ENCODE measurements at places on chromosomes 2 and 18.

- DNase-seq = no peak
These were observed 585 bp upstream of the MOB1A start for GRCh38 chr2:74179063-74179865.

- no peak for DNase-seq
These were observed 231.9 kb downstream of the ZRANB3 start for GRCh38 chr2:135299165-135299564.

- DNase-seq = no peak
These were observed 771.7 kb downstream of the CPS1 start for GRCh38 chr2:211328126-211328525.

GRCh38 chr2:189848276-189848675, 64.0 kb downstream of the PMS1 start:
- peak; percentile 52 for DNase-seq

GRCh38 chr2:18980786-18981430, 377.5 kb downstream of the OSR1 start:
- DNase-seq = peak; percentile 36

DNA sequence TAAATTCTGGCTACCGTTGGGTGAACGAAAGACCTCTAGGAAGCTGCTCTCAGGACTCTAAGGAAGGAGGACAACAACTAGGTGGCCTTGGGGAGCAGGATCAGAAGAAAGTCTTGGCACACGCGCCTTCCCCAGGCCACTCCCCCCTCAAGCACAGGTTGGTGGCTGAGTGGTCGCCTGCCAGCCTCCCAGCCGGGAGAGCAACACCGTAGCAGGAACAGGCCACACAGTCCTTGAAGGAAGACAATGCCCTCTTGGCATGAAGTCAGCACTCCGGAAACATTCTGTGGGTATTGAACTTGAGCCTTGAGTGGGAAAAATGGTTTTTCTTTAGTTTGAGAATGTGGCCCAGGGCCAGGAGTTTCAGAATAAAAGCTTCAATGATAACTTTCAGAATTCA, 87.4 kb upstream of the AGAP1 start:
- no peak for DNase-seq

DNA sequence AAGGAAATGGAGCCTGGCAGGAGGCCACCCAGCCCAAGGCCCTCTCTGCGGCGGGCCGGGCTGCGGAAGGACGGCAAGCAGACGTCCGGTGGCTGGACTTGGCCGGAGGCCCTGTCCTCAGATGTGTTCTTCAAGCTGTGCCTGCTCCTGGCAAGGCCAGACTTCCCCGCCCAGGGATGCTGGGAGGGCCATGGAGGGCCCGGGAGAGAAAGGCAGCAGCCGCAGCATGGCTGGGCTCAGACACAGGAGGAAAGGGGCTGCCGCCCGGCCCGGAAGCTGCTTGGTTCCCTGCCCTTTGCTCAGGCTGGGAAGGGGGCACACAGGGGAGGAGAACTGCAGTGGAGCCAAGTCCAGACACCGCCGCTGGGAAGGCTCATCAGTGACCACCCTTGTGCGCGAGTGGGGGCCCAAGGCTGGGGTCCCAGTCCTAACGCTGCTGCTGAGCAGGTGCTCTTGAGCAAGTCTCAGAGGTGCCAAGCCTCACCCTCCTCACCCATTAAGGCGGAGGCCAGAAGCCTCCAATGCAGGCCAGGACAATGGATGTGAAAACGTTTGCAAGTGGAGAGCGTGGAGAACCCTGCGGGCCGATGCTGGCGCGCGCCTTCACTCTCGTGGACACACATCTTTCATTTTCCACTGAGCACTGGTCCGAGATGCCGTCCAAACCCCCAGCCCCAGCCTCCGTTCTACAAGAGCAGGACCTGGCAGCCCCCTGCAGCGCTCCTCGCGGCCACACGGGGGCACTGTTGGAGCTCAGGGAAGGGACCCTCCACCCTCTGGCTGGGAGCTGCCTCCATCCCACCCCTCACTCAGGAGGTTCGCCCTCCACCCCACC, 7.9 kb downstream of the CROCC2 start:
- DNase-seq = peak; percentile 44

- peak; percentile 75 for DNase-seq
These were observed 150.6 kb downstream of the RTN4 start for GRCh38 chr2:54899576-54900200.

DNA sequence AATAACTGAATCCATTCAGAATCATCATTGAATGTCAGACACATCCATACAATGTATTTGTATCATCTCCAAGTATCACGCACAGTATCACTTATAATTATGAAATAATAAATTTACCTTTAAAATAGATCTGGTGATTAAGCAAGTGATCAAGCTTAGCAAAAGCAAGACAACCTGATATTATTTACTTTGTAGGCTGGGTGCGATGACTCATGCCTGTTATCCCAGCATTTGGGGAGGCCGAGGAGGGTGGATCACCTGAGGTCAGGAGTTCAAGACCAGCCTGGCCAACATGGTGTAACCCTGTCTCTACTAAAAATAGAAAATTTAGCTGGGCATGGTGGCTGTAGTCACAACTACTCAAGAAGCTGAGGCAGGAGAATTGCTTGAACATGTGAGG, 421.0 kb upstream of the NETO1 start:
- DNase-seq = no peak

DNA sequence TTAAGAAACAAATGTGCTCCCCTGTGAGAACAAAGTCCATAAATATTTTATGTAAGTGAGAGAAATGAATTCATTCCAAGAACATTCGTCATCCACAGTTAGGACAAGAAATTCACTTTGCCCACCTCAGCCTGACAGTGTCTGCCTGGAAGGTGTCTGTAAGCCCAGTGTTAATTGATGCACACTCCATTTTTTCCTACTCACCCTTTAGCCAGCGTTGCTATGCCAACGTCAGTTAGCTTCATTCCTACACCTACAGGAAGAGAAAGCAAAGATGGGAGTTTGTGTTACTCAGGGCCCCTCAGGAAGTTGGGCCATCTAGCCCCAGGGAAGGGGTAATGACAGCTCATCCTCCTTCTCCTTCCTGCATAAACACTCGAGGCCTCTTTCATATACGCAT, 131.0 kb downstream of the ALPK2 start:
- DNase-seq = peak; percentile 26

GRCh38 chr2:100197631-100198153, 55.3 kb upstream of the AFF3 start:
- DNase-seq = peak; percentile 93

- no peak for DNase-seq
These were observed 465.2 kb upstream of the HS6ST1 start for GRCh38 chr2:128783896-128784295.

All from fibroblast of upper back skin (primary cell).